GM20000 (cell line): ENCODE measurements at places on chromosomes 2 and 18.

DNA sequence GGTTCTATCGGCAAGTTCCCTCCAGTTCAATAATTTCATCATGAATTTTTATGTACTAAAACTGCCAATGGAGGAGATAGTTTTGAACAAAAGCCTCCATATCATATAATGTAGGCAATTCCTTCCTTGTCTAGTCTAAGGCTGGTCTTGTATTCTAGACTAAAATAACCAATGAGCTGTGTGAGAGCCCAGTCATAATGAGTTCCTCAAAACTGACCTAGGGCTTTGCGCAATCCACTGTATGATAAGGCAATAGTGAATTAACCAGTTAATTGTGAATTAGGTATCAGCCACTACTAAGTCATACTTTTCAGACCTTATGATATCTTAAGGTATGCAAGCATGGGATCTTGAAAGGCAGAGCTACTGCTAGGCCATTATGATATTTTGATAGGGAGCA lies 7.6 kb upstream of the UXS1 start:
- no peak for DNase-seq

- no peak for DNase-seq
Measured at GRCh38 chr18:59303656-59304195, 14.7 kb downstream of the CPLX4 start.

GRCh38 chr2:142270990-142271389 lies 140.2 kb upstream of the LRP1B start:
- DNase-seq, result no peak

DNA sequence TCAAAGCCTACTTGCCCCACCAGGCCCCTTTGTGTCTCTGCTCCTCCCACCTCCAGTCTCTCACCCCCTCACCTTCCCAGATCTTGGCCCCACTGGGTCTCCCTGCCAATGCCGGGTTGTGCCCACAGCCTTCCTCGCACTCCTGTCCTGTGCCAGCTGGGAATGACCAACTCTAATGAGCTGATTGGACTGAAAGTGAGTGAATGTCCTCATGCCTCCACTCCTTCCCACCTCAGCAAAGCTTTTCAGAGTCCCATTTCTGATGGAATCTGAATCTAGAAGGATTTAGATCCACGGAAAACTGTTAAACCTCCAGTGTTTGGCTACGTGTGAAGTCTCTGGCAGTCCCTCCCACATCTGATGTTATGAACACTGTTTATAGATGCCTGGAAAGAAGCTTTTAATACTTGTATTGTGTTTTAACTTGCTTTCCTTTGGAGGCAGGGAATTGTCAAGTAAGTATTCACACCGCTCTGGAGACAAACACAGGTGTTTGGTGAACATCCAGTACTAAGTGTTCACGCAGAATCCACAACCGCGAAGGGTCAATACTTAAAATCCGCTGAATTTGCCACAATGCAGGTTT lies 103.9 kb downstream of the RTN4 start:
- no peak for DNase-seq

GRCh38 chr18:22175346-22175745 lies 6.0 kb downstream of the GATA6 start:
- no peak for DNase-seq

- no peak for DNase-seq
Measured at GRCh38 chr2:180048251-180048650, 41.2 kb upstream of the CWC22 start.
